ENCODE measurements at places on chromosomes 1 and 21.

DNA sequence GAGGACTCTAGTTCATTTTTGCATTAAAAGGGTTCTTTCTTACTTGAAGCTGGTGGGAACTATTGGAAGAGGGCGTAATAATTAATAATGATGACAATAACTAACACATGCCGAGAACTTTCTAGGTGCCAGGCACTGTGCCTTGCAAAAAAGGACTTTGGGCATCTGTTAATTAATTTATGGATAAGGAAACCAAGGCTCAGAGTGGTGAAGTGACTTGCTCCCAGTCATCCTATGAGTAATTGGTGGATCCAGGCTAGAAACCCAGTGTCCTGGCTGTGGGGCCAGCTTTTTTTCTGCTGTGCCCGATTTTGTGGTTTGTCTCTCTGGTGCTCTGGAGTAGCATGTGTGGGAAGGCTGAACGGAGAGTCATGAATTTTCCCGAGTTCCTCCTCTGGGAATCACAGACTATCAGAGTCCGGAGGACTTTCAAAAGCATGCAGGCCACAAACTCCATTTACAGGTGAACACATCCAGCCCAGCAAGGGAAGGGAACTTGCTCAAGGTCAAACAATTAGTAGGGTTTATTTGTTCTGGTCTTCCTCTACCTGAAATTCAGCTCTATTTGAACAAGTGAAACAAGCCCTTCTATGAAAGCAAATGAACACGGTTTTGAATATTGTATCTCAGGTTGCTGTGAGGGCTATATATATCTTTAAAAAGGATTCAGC, 23.4 kb downstream of the ROR1 start:
- peak; percentile 90 for DNase-seq

DNA sequence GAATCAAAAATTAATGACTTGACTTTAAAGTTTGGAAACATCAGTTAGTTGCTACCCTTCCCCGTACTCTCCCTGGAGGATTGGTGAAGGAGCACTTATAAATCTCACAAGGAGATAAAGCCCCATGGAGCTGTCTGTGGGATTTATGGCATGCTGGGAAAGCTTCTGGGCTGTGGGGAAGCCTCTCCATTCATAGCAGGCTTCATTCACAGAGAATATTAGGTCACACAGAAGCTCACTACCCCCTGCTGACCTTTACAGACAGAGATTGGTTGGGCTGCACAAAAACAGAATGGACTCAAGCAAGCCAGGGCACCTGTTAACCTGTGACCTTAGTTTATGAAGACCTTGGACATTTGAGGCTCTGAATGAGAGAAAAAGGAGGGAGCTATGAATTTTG, 32.1 kb downstream of the RGL1 start:
- no peak for DNase-seq

- DNase-seq = no peak
Measured at GRCh38 chr1:231322880-231323530, 14.6 kb downstream of the EXOC8 start.

GRCh38 chr1:112589766-112590165, 29.2 kb downstream of the ST7L start:
- DNase-seq = no peak

DNA sequence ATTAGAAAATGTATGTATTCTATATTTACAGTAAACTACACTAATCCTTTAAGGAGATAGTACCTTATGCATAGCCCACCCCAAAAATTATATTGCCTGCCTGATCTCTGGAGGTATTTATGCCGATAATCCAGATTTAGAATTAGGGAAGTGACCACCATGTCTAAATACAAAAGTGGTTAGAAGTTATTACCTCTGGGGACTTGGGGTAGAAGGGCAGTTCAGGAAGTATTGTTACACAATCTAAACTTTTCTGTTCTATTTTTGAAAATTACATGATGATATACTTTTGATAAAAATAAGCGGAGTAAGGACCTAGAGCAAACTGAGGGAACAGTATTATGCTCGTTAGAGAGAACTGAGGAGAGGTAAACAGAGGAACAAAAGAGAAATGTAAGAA, 90.5 kb upstream of the ZP4 start:
- no peak for DNase-seq

GRCh38 chr1:109613361-109614147, 5.9 kb downstream of the GNAT2 start:
- no peak for DNase-seq

DNA sequence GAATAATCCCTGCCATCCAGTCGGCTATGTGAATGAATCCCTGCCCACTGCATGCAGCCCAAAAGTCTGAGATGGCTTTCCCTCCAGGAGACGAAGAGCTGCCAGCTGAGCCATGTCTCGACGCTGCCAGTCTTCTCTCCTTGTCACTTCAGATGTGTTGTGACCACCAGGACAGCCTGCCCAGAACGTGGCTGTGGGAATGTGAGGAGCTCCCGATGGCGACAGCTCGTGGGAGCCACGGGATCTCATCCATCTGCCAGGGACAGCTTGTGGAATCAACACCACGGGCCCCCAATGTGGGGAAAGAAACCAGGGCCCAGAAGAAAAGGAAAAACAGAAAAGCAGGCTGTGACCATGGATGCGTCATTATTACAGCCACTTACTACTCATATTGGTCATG, 67.2 kb downstream of the NFASC start:
- DNase-seq = no peak

DNA sequence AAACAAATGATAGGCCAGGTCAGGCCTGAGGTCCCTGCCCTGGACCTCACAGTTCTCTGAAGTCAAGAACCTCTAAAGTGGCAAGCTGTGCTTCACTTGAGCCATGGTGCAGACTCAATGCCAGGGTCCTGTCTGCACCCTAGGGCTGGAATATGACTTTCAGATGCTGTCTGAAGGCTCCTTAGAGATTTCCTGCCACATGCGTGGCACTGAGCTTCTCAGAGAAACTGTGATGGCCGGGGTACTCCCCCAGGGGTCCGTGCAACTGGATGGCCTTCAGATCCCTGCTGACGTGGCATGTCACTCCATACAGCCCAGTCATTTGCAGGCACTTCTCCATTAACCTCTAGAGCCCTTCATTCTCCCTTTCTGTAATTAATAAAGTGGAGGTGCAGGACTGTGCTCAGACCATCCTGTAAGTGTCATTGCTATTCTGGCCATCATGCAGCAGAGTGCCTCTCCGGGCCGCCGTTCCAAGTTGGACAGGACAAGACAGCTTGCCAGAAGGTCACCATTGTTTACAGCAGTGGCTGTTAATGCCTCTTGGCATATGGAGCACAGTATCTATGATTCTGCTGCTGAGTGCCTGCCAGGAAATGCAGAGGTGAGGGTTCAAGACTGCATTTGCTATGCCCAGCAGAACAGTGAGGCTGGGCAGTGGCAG, 205.1 kb upstream of the COA6 start:
- no peak for DNase-seq

All from RCC 7860 (cell line).